Epithelial cell of esophagus (primary cell): ENCODE measurements at places on chromosomes 7 and 10.

GRCh38 chr7:130488392-130489139 lies 3.3 kb upstream of the MEST start:
- no peak for DNase-seq

GRCh38 chr7:79454361-79454960 lies 994 bp upstream of the MAGI2 start:
- DNase-seq, result peak; percentile 41

- DNase-seq, result no peak
Observed at GRCh38 chr7:73876361-73876760, 15.4 kb downstream of the TMEM270 start.

- no peak for DNase-seq
Observed at GRCh38 chr10:113285305-113285704, 267.5 kb upstream of the HABP2 start.

GRCh38 chr10:114356751-114357514 lies 47.4 kb downstream of the AFAP1L2 start:
- peak; percentile 52 for DNase-seq

DNA sequence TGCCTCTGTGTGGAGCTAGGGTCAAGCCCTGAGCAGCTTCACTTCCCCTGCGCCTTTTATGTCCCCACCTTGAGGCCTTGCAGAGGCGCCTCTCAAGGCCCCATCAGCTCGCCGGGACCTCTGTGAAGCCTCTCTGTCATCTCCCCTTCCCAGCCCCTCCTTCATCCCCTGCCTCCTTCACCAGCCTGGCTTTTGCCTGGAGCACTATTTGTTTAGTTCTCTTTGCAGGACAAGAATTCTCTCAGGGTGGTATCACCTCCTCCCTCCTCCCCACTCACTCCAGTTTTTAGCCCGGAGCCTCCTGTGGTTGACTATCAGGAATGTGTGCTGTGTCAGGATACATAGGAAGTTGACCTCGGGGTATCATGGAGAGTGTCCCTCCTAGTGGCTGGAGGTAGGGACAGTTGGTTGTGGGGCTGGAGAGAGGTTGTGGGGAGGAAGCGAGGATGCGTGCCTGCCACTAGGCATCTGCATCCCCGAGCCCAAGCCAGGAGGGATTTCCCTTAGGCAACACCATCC lies 89.8 kb upstream of the ANLN start:
- no peak for DNase-seq

DNA sequence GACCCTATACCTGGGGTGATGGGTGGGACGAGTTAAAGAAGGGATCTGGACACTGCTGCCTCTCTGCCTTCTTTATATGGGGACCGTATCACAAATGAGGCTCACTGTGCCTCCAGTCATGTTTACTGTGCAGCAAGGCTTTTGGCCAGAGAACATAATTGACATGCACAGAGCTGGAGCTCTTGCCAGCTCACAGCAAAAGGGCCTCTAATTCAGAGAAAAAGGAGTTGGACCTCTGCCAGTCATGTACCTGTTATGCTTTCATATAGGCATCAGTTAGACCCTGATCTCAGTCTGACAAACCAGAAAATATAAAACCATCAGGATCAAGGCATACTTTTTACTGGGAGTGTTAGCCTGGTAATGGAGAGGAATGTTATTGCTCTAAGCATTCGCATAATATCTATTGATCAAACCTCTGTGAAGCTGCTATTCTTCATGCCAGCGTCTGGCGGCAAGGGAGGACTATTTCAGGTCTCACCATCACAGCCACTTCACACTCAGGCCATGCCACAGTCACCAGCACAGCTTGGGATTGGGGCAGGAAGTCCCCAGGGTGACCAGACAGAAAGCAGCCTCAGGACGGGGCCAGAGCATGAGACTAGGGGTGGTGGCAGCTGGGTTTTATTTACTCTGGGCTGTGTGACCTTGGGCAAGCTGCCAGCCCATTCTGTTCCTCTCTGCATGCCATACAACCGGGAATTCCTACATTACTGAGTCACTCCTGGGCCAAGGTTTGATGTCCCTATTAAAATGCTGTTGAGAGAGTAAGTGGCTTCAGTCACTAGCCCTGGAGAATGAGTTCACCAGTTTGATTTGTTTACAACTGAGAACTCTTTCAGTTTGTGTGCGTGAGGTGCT lies 90.1 kb downstream of the NPSR1 start:
- DNase-seq, result peak; percentile 64

- no peak for DNase-seq
Observed at GRCh38 chr10:71763352-71764127, 9.8 kb downstream of the VSIR start.

- no peak for DNase-seq
Observed at GRCh38 chr10:11207560-11207844, 189.8 kb downstream of the CELF2 start.

DNA sequence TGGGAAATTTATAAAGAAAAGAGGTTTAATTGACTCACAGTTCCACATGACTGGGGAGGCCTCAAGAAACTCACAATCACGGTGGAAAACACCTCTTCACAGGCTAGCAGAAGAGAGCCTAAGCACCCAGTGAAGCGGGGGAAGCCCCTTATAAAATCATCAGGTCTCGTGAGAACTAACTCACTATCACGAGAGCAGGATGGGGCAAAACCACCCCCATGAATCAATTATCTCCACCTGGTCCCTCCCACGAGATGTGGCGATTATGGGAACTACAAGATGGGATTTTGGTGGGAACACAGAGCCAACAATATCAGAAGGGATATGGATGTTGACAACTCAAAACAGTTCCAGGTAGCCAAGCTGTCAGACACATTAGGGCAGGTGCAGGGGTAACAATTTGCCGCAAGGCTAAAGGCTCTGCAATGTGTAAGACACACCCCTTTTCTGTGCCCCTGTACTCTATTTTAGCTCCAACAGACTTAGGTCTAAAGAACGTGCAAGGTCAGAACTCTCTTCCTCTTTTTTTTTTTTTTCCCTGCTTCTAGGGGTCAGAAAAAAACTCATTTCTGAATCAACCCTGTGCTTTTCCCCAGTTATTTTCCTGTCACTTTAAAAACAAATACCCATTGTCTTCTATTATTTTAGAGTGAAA lies 30.7 kb upstream of the RBM20 start:
- no peak for DNase-seq

- DNase-seq, result peak; percentile 81
Observed at GRCh38 chr7:92835261-92835850, 1.0 kb downstream of the CDK6 start.

GRCh38 chr10:126277181-126277580 lies 111.1 kb downstream of the ADAM12 start:
- no peak for DNase-seq

- DNase-seq, result no peak
Observed at GRCh38 chr10:76298329-76298728, 866.9 kb downstream of the LRMDA start.
